GM19239 (cell line): ENCODE measurements at places on chromosomes 1 and 21.

DNA sequence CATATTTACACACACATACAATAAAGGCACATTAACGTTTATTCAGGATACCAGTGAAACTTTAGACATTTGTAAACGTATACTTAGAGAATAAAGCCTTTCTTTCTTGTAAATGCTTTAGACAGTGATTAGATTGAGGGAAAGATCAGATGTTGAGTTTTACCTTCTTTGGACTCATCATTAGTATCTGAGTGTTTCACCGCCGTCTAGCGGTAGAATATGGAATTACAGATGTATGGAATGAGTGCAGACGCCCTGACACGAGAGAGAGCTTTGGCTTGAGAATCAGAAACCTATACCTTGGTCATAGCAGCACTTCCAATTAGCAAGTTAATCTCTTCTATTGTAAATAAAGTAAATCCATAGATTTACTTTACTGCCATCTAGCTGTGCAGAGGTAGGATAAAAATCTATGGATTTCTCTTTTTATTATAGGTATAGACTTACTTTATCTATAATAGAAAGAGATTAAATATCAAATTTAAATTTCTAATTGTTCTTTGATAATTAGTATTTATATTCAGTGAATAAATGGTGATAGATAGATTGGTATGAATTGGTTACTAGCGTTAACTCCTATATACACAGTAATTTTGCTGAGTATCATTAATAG, 12.6 kb downstream of the FLG2 start:
- DNase-seq = peak; percentile 10

- no peak for DNase-seq
Observed at GRCh38 chr1:30353637-30354036, 369.7 kb downstream of the MATN1 start.

DNA sequence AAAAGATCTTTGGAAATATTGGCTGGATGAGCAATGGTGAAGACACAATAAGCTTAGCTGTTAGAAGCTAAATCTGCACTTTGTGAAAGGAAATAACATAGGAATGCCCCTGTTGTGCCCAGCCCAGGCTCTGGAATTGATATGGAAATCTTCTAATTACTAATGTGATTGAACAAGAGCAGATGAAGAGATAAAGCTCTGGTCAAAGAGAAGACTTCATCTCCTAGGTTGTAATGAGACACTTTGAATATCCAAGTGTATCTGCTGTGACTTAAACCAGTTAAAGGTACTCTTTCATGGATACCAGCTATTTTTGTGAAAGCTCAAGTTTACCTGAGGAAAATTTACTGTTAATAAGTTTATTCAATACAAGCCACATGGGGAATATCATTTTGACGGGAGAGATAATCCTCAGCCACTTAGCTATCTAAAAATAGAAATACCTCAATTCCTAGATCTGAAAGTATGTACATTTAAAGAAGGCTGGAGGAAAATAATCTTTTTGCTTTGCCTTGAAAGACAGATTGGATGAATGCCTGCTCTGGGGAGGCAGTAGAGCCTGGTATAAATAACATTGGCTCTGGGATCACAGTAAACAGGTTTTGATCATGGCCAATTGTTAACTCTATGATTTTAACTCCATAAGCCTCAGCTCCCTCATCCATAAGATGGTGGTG, 494.0 kb upstream of the B3GALT2 start:
- DNase-seq = no peak

DNA sequence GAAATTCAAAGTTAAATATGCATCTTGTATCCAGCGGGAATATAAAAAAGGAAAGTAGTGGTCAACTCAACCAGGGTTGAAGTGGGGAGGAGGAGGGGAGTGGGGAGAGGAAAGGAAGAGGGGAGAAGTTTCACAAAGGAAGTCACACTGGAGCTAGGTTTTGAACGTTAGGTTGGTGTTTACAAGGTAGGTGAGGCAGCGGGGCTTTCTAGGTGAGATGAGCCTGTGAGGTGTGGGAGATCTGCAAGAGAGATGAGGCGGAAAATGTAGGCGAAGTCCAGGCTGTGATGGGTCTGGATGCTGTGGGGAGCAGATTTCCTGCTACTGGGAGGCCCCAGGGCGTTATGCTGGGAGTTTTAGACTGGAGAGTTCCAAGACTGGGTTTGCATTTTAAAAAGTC, 36.1 kb upstream of the IL20 start:
- DNase-seq = no peak

GRCh38 chr1:23625459-23625858, 66.1 kb upstream of the RPL11 start:
- no peak for DNase-seq

GRCh38 chr1:221728037-221728505, 13.8 kb downstream of the DUSP10 start:
- DNase-seq = no peak

DNA sequence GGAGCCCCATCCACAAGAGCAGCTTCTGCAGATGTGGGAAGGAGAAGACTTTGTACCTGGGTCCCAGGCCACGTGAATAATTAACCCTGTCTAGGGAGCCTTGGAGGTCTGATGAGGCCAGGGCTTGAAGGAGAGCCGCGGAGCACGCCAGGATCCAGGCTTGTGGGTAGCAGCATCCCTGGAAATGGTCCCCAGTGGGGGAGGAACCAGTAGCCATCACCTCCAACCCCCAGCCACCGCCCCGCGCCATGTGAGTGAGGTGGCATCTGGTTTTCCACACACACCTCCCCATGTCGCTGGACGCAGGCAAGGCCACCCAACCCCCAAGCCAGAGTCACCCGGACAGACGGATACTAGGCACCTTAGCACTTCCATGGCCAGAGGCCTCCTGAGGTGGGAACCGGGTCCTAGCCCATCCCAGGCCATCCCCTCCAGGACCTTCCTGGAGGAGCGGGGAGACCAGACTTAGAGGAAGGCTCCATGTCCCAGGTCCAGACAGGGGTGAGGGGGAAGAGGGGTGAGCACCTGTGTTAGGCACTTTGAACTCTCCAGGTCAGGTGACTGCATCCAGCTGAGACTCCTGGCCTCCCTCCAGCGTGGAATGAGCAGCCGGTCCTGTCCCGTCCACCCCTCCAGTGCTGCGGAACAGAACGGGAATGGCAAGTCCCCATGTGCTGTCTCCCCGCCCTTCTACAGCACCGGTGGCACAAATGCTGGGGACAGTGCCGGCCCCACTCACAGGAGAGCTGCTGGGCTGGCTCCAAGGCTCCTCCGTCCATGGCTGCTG, 53.2 kb downstream of the RIPK4 start:
- no peak for DNase-seq

- no peak for DNase-seq
Observed at GRCh38 chr1:44717156-44717555, 13.8 kb downstream of the RNU5D-1 start.

DNA sequence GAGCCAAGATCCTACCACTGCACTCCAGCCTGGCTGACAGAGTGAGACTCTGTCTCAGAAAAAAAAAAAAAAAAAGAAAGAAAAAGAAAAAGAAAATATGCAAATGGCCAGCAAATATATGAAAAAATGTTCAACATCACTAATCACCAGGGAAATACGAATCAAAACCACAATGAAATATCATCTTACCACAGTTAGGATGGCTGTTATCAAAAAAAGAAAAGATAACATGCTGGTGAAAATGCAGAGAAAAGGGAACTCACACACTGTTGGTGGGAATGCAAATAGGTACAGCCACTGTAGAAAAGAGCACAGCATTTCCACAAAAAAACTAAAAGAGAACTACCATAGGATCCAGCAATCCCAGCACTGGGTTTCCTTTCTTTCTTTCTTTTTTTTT, 477.5 kb downstream of the SMYD3 start:
- DNase-seq = no peak

DNA sequence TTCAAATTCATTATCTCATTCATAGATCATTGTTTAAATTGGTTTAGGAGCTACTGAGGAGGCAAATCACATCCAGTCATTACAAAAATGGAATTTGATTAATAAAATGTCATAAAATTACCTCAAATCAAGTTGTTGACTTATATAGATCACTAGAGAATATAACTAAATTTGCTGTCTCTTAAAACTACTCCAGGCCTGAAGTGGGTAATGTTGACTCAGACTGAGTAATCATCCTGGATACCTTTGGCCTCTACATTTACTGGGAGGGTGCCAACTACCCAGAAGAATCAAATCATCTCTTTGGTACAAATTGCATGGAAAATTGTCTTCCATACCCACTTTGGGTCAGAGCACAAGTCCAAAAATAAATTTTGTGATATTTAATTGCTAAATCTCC, 191.2 kb upstream of the GREM2 start:
- no peak for DNase-seq

DNA sequence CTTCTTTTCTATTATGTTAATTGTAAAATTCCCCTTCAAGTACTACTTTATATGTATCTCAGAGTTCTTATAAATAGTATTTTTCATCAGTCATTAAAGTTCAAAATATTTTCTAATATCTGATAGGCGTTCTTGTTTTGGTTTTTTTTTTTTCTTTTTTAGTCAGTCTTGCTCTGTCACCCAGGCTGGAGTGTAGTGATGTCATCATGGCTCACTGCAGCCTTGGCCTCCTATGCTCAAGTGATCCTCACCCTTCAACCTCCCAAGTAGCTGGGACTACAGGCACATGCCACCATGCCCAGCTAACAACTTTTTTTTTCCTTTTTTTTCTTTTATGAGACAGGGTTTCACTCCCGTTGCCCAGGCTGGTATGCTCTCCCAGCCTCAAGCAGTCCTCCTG, 27.3 kb downstream of the AGMAT start:
- DNase-seq = no peak

- no peak for DNase-seq
Observed at GRCh38 chr1:58611861-58612385, 34.9 kb upstream of the TACSTD2 start.

DNA sequence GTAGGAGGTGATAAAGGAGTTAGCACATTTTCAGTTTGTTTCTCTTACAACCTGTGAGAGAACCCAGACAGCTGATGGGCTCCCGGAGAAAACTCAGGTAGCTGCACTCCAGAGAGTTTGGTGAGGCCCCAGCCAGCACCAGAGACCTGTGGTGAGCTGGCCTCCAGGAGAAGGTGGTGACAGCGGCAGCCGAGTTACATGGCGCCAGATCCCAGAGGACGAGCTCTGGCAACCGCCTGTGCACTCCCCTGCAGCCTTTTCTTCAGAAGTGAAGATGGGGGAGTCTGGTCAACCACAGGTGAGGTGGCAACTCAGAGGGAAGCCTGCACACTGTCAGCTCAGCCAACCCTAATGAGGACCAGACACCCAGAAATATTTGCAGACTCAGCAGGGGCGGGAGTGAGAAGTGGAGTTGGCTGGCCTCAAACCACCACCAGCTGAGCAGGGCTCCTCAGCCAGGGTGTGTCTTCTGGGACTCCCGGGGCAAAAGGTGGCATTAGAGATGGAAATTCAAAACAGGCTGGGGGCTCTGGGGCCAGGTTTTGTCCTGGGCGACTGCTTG, 209.7 kb downstream of the SETD4 start:
- DNase-seq = no peak

DNA sequence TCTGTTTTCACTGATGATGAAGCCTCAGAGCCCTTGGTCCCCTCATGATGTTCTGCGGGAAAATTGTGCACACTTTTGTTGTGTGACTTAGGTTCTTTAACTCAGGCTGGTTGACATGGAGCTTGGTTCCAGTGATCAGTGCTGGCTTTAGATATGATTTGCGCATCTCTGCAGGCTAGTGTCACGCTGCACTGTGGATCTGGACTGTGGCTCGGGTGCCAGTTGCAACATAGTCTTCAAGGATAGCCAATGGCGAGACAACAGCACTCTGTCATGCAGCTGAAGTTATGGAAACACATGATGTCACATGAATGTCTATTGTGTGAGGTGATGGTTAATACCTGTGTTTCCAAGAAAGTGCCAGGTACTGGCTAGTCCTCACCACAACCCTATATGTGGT, 56.7 kb downstream of the DDR2 start:
- DNase-seq = no peak

- DNase-seq = no peak
Observed at GRCh38 chr21:15309022-15309590, 244.3 kb upstream of the NRIP1 start.

DNA sequence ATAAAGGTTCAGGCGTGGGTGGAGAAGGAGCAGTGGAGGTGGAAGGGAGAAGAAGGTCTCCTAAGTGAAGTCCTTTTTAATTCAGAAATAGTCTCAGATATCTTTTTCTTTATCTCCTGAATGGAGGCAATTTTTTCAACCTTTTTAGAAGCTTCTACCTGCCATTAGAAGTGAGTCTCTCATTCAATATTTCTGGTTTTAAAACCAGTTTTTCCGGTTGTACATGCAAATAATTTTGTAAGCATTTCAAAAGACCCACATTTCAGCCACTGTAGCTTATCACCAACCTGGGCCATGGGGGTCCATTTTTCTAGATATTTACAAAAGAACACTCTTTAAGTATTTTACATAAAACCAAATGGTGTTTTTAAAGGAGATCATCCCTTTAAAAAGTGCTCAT, 1280.2 kb downstream of the NCAM2 start:
- DNase-seq = no peak

DNA sequence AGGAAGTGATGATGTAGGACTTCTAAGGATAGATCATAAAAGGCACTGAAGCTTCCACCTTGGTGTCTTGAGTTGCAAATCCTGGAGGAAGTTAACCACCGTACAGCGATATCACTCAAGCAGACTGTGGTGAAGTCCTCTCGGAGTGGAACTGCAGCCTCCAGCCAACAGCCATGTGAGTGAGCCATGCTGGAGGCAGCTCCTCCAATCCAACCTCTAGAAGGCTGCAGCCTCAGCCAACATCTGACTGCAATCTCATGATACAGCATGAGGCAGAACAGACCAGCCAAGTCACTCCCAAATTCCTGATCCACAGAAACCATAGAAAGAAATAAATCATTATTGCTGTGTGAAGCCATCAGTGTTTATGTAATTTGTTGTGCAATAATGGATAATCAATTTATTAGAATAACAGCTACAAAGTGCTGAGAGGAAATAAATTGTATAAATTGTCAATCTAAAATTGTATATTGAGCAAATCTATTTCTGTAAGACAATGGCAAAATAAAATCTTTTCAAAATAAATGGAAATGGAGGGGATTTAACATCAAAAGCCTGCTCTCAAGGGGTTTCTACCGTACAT, 65.0 kb downstream of the PRSS38 start:
- no peak for DNase-seq

DNA sequence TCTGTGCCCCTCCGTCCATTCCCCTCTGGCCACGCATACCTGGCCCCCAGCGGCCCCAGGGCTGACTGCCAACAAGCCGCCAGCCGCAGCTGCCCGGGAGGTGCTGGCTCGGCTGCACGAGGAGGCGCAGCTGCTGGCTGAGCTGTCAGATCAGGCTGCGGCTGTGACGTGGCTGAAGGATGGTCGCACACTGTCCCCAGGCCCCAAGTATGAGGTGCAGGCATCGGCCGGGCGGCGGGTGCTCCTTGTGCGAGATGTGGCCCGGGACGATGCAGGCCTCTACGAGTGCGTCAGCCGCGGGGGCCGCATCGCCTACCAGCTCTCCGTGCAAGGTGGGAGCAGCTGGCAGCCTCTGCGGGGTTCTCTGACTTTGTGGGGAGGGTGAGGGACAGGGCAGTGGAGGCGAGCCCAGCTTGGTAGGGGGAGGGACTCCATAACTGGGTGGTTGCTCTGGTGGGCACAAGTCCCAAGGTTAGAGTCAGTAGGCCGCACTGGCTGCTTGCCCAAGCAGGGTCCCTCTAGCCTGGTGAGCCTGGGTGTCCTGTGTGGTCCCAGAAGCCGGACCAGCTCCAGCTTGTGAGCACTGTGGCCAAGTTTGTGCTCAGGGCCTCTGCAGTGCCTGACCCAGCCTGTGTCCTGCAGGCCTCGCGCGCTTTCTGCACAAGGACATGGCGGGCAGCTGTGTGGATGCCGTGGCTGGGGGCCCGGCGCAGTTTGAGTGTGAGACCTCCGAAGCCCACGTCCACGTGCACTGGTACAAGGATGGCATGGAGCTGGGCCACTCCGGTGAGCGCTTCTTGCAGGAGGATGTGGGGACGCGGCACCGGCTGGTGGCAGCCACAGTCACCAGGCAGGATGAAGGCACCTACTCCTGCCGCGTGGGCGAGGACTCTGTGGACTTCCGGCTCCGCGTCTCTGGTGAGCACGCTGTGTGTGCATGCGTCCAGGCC, 8.8 kb downstream of the OBSCN start:
- DNase-seq = no peak
